ENCODE measurements at places on chromosomes 2 and 18.

DNA sequence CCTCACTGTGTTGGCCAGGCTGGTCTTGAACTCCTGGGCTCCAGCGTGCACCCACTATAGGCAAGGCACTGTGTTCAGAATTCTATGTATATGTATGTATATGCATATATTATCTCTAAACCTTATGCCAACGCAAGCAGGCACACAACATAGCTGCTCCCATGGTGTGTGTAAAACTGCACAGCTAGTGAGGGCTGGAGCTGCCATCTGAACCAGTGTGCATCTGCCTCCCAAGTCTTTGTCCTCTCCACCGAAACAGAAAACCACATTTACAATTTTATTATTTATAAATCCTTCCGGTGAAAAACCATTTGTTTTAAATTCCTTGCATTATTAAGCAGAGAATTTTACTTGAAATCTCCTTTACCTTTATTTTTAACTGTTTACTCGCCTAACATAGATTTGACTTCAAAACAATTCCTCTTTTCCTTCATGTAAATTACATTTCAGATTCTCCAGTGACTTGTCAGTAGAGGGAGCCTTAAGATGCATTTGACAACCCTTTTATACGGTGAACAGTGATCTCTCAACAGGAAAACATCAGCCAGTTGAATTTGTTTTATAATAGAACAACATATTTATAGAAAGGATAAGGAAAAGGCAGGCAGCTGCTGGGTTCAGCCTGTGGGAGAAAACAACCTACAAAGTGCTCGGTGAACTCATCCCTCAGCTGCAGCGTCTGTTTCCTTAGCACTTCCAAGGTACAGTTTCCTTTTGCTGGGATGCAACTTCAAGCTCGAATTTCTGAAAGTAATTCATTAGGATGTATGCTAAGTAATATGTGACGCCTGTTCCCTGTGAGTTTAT lies 101.2 kb downstream of the MYT1L start:
- no peak for DNase-seq

DNA sequence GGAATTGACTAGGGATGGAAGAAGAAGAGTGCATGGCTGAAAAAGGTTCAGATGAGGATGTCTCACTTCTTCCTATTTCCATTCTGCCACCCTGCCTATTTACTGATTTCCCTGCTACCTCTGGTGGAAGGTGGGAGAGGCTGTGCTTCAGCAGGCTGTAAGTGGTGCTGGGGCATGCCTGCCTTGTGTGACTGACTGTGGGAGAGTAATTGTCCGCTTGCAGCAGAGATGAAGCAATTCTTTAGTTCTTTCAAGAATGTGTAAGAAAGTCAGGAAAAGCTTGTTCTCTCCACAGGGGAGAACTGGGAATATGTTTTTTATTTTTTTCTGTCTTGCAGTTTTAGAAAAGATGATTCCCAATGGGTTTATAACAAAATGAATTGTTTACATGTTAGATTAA lies 72.5 kb upstream of the NYAP2 start:
- DNase-seq = no peak

- DNase-seq = no peak
These were observed 7.7 kb upstream of the SLC35F6 start for GRCh38 chr2:26756337-26756736.

- no peak for DNase-seq
These were observed 120.9 kb downstream of the DHRS9 start for GRCh38 chr2:169190197-169190775.

DNA sequence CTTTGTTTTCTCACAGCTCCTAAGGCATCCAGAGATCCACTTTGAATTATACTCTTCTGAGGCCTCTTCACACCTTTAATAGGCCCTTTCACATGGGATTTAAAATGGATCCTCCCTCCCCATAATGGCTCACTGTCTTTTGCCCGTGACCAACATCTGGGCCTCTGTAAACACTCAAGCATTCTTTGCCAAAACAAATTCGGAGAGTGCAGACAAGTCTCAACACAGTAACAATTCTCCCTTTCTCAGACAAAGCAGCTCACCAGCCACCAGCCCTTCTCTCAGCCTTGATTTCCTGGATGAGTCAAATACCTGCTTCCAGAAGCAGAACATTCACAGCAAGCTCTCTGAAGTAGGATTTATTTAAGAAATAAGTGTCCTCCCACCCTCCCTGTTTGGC lies 14.0 kb upstream of the IMP4 start:
- no peak for DNase-seq

DNA sequence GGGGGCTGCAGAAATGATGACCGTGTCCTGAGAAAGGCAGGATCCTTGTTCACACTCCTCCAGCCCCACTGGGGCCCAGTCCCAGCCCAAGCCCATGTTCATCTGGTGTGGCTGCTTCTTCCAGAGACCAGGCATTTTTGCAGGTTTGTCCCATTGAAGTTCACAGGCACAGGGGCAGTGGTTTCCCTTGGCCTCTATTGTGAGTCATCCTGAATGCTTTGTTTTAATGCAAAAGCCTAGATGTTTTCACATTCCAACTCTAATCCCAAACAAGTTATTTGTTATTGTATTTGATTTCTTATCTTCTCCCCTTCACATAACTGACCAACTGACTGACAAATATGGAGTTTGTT lies 426.4 kb upstream of the ID2 start:
- DNase-seq = no peak

DNA sequence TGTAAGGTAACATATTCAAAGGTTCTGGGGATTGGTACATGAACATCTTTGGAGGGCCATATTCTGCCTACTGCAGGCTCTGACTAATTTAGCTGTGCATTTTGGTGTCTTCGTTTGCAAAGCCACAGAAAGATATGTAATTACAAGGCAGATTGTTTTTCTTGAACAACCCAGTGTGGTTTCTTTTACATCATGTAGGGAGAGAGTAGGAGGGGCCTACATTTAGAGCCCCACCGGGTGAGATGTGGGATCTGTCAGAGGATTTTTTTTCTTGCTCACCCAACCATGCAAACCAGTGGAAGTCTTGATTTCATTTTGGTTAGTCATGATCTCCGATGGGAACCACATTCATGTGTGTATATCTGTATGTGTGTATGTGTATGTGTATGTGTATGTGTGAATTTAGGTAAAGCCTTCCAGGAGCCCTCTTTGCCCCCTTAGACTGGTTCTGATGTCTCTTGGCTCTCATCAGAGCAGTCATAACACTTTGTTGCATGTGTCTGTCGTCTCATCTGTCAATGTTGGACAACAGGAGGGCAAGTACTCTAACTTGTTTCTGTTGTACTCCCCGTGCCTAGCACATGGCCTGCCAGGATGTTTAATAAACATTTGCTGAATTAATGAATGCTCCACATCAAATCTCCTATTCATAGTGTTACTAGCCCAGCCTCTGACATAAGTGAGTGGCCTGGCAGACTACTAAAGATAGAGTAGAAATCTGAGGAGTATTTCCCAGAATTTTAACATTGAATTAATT lies 239.9 kb downstream of the MTX2 start:
- DNase-seq = no peak

GRCh38 chr2:43136876-43137275 lies 89.5 kb downstream of the ZFP36L2 start:
- DNase-seq = no peak

DNA sequence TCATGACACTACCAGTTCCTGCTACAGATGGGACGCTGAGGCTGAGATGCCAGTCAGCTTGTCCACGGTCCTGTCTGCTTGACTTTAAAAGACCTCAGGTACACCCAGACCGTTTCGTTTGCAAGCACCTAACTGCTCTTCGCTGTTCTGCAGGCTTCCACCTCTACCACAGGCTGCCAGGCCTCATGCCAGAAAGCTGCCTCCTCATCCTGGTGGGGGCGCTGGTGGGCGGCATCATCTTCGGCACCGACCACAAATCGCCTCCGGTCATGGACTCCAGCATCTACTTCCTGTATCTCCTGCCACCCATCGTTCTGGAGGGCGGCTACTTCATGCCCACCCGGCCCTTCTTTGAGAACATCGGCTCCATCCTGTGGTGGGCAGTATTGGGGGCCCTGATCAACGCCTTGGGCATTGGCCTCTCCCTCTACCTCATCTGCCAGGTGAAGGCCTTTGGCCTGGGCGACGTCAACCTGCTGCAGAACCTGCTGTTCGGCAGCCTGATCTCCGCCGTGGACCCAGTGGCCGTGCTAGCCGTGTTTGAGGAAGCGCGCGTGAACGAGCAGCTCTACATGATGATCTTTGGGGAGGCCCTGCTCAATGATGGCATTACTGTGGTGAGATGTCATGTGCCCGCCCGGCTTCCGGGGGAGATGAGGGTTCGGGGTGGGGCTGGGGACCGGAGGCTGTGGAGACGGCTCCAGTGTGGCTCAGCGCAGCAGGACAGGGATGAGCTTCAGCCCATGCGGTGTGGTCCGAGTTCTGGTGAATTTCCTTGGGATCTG lies 5.9 kb downstream of the SLC9A4 start:
- no peak for DNase-seq

DNA sequence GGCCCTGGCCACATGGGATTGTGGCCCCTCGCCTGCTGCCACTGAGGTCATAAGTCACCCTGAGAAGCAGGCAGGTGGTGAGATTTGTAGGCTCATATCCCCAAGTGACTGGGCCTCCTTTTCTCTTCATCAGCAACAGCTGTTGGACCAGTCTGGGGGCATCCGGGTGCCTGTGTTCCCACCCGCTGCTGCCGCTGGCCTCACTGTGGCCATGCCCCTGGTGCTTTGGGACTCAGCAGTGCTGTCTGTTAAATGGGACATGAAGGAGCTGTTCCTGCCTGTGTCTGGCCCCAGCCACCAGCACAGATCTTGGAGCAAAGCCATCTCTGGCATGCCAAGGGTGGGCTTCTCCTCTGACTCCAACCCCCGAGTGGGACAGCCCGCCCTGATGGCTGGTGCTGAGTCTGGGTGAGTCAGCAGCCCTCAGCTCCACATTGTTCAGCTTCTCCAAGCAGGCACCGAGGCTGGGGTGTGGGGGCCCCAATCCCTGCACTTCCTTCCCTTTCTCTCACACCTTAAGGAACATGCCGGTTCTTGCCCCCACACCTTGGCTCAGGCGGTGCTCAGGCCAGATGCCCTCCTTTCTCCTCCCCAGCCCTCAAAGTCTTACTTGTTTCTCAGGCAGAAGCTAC lies 207.9 kb downstream of the GLI2 start:
- no peak for DNase-seq
